ENCODE measurements at places on chromosomes 3 and 15.

- no peak for DNase-seq
Measured at GRCh38 chr3:196775938-196776337, 36.3 kb downstream of the PAK2 start.

DNA sequence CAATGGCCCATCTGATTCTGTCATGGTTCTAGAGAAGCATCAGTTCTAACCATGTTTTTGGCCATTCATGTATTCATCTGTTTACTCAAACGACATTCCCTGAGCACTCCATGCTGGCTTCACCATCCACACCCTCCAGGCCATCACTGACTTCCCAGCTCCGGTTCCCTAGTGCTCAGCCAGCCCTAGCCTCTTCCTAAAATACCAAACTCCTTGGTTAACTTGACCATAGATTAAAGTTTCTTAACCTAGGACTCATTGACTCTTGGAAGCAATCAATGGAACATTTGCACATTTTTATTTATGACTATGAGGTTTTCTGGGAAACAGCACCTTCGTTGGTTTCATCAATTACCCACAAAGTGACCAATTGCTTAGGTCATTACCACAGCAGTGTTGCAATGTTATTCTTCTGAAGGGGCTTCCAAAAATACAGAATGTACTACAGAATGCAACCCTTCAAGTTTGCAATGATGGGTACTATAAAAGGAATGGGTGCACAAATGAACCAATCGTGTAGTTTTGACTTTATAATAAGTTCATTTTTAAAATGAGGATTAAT lies 27.2 kb upstream of the SLC25A36 start:
- no peak for DNase-seq

DNA sequence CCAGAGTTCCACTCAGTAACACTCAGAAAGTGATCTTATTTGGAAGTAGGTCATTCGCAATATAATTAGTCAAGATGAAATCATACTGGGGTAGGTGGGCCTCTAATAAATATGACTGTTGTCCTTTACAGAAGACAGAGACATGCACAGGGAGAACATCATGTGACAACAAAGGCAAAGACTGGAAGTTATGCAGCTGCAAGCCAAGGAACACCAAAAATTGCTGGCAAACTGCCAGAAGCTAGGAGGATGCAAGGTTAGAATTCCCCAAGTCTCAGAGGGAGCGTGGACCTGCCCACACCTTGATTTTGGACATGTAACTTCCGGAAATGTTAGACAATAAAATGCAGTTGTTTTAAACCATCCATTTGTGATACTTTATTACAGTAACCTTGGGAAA lies 471.5 kb upstream of the AGTR1 start:
- DNase-seq = no peak

GRCh38 chr3:12303993-12304392 lies 15.1 kb downstream of the PPARG start:
- no peak for DNase-seq

DNA sequence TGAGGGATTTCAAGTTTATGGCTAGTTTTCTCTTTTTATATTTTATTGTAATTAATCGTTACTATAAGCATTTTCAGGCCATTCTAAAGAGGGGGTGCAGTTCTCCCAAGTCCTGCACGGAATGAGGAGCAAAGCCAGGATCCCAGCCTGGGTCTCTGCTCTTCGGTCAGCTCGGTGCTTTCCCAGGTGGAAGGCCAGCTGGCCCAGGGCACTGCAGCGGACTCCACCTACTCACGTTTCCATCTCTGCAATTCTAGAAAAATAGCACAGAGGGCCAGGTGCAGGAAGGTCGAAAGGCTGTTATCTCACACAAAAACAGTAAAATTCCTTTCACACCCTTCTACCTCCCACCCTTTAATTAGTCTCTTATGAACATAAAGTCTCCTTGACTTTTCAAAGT lies 59.5 kb upstream of the HES1 start:
- DNase-seq = no peak

- DNase-seq = no peak
Measured at GRCh38 chr3:30228302-30228631, 378.1 kb upstream of the TGFBR2 start.

GRCh38 chr3:112793326-112794081 lies 53.2 kb downstream of the CD200R1L start:
- no peak for DNase-seq

DNA sequence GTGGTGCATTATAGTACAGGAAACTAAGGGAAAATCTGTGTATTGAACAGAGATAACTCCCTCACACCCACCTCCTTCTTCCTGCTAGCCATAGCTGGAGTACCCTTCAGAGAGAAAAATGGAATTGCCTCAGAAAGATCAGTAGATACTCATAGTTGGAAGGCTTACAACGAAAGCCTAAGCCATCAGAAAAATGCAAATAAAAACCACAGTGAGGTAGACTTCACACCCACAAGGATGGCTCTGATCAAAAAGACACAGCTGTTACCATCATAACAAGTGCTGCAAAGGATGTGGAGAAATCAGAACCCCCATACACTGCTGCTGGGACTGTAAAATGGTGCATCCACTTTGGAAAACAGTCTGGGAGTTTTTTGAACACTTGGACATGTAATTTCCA lies 7.4 kb upstream of the DLG1 start:
- no peak for DNase-seq

DNA sequence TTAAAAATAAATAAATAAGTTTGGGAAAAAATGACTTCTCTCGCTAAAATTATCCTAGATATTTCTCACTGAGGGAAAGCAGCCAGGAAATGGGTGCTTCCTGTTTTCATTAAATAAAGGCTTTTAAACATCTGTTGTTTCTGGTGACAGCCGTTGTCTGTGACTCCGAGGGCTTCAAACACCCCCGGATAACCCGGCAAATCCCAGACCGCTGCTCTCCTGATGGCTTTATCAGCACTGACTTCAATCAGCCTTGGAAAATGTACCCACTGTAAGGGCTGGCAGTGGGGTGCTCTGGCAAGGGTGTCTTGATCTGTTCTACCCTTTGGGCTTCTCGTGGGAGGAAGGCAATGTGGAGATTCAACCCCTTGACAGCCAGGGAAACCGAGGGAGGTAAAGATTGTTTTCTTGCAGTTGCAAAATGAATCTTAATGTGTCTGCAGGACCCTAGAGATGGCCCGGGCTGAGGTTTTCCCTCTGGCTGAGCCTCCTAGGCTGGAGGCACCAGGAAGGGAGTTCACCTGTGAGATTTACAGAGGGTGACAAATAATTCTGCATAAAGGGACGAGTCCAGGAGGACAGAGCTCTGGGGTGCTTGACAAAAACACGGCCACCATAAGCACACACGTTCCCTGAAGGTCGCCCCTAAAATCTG lies 33.6 kb upstream of the SEC13 start:
- DNase-seq = no peak

DNA sequence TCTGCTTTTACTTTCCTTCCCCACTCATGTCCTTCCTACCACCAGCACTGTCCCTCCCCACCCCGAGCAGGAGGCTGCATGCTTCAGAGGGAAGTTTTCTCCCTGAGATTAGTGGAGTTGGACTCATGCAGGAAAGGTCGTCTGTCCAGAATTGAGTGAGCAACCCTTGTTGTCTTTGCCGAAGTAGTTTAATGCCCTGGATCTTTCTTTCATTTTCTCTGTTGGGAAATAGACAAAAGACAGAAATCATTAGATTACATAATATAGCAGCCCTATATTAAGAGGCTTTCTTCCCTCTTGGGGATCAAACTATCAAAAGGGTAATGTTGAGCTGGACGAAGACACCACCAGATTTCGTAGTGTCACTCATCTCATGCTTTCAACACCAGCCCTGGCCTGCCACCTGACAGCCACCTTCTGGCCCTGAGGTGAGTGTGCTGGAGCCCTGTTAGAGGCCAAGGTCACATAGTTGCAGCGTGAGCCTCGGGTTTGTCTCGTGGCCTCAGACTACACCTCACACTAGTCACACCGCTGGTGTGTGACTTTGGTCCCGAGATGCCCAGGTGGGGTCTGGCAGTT lies 231.0 kb downstream of the ITPR1 start:
- DNase-seq = no peak

GRCh38 chr3:129308636-129309035 lies 30.0 kb downstream of the HMCES start:
- no peak for DNase-seq

DNA sequence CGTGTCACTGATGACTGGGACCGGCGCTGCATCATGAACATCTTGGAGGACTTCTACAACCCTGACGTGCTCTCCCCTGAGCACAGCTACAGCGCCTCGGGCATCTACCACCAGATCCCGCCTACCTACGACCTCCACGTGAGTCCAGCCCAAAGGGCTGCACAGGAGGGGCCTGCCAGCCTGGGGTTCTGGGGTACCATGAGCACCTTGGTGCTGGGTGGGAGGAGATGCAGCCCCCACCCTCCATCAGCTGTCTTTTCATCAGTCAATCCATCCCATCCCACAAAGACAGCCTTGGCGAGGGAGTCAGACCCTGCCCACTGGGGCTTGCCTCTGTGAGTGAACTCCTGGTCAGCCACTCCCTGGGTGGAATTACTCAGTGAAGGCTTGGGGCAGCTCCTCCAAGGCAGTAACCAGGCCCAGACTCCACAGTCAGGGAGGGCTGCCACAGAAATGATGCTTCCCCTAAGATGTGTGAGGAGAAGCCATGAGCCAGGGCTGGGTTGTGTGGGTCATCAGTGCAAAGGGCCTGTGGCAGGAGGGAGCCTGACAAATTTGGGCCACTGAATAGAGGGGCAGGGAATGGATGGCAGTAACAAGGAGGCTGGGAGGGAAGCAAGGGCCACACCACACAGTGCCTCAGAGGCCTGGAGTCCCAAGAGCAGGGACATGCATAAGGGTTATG lies 47.9 kb downstream of the SEMA3G start:
- DNase-seq = no peak

- no peak for DNase-seq
Measured at GRCh38 chr3:9395570-9396300, 1.7 kb upstream of the SETD5 start.

DNA sequence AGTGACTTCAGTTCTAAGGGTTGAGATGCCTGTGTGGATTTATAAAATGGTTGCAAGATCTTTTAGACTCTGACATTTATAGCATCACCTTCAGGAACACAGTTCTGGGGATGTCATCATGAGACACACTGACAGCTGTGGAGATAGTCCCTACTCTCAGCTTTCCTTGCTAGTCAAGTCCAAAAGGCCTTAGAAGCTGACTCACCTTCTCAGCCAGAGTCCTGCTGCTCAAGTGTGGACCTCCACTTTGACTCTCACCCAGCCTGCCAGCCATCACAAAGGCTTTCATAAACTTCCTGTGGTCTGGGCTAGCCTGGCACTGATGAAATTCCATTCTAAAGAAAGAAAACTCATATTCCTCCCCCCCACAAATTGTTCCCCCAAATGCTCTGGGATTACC lies 44.8 kb downstream of the TMEM39A start:
- DNase-seq = no peak

DNA sequence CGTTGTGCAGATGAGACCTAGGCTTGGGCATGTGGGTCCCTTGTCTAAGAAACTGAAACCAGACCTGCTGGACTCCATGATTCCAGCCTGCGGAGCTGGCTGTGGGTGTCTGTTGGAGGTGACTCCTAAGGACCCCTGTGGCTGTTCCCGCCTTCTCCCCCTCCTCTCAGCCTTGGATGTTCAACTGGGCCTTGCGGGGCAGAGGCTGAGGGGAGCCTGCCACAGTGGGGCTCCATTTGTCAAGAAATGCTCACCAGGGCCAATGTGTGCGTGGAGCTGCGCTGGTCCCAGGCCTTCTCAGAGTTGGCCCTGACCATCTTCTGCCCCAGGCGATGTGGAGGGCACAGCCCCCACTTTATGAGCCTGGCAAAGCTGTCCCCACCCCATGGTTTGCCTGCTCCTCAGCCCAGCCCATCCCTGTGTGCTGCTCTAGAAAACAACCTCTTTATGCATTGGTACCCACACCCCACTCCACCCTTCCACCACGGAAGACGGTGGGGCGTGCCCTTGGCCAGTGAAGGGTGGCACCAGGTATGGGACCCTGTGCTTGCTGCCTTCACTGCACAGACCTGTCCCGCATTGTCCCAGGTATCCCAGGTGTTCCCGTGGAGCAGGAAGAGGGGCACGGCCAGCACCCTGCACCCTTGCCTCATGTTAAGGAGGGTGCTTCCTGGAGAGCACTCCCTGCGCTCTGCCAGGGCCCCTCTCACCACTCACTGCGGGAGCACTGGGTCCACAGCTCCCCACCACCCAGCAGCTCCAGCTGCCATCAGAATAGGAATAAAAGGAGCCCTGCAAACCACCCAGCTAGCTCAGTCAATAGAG lies 7.9 kb downstream of the MESP2 start:
- no peak for DNase-seq

DNA sequence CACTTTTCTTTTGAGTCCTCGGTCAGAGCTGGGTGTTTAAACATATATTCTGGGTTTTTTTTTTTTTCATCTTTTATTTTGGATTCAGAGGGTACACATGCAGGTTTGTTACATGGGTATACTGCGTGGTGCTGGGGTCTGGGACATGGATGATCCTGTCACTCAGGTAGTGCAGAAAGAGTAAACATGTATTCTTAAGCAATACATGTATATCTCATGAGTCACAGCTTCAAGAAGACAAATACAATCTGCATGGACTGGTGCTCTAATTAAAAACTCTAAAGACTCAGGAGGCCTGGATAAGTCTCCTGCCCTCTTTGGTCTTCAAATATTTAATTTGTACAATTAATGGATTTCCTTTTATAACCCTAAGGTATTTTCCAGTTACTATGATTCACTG lies 50.6 kb upstream of the PHLDB2 start:
- DNase-seq = no peak

- no peak for DNase-seq
Measured at GRCh38 chr3:161371441-161372320, at the start of gene SPTSSB. Gene SPTSSB (minus strand): TSS chr3:161371517. CDS start chr3:161346323, 25,194 bp downstream.

GRCh38 chr3:14358426-14359211 lies 43.8 kb upstream of the SLC6A6 start:
- DNase-seq = no peak

- DNase-seq = no peak
Measured at GRCh38 chr3:64161481-64161952, 63.7 kb downstream of the PRICKLE2 start.

DNA sequence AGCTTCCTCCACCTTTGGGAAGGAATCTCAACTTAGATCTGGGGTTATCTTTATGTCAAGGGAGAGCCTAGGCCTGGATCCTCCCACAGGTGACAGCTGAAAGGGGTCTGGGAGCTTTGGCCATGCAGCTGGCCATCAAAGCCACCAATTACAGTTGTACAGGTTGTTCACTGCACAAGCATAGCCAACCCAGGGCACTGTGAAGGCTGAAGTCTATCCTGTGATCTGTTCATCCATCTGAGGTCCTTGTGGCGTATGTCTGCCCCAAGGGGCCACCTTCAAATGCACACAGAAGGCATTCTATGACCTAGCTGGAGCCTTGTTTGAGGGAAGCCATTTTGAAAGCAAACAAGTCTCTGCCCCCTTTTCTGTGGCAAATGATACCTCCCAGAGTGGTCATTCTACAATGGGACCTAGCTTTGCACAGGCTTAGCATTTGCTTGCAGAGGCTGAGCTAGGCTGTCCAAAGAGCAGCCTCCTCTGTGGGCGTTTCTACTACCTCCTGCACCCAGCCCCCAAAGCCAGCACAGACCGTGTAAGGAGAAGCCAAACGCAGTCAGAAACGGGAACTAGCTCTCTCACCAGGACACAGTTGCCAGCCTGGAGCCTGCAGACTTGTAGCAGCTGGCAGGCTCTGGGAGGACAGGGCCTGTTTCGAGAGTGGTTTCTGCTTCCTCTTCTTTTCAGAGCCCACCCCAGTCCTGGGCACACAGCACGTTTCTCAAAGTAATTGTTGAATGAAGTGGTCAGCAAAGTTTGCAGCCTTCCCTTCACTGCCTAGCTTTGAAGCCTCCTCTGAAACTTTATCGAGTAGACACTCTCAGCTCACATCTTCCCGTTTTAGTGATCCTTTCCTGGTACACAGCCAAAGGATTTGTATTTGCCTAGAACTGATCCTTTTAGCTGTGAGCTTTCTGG lies 157.3 kb upstream of the SMAD3 start:
- no peak for DNase-seq
